ENCODE measurements at places on chromosomes 2 and 18. TPM values are rescaled to one million over a fixed set of nuclear protein-coding genes. Genes with fewer than 3 reads are reported as not detected.

The G6PC2 gene
- not detected for polyA plus RNA-seq

The ATP9B gene
- polyA plus RNA-seq, result 31.3 TPM

The RETSAT gene
- 13.4 TPM for polyA plus RNA-seq

The KIAA2012 gene
- 0.07 TPM for polyA plus RNA-seq

The GCG gene
- polyA plus RNA-seq, result not detected
